ENCODE measurements at places on chromosomes 11 and 22.
A peak's percentile ranks its signal among the peaks of the same experiment; 100 is the strongest.

GRCh38 chr22:44449061-44449682, 48.9 kb downstream of the RTL6 start:
- DNase-seq, result no peak

DNA sequence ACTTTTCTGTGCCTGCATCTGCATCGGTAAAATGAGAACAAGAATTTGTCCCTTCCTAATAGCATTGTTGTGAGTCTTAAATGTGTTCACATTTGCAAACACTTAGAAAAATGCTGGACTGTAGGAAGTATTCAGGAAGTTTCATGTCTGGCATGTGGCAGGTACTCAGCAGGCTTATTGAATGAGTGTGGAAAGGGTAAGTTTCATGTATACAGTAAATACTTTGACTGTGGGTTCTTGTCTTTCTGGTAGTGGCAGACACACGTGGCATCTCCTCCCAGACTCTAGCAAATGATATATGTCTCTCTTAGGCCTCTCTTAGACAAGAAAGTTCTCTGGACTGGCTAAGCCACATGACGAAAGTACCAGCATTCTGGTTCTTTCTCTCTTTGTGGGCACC, 179.2 kb downstream of the C11orf91 start:
- DNase-seq, result no peak

GRCh38 chr11:125514336-125515101, 18.5 kb upstream of the FEZ1 start:
- DNase-seq, result no peak

GRCh38 chr11:132123854-132124835, 753.7 kb downstream of the NTM start:
- no peak for DNase-seq

DNA sequence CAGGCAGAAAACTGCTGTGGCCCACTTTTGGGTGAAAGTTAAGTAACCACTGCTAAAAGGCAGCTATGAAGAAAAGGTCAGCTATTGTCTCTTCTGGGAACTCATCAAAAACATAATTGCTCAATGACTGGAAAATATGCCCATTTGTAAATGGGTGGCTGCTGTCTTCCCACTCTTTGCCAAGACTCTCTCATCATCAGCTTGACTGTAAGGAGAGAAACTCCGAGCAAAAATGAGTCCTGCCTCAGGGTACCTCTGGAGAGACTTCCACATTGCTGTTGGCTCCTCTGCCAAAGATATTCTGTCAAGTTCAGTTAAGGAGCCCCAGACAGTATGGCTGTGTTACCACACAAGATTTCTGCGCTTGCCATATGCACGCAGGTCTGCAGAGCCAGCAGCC, 138.7 kb downstream of the BBOX1 start:
- DNase-seq, result no peak

- no peak for DNase-seq
Measured at GRCh38 chr11:72569966-72570892, 104.0 kb downstream of the PDE2A start.

DNA sequence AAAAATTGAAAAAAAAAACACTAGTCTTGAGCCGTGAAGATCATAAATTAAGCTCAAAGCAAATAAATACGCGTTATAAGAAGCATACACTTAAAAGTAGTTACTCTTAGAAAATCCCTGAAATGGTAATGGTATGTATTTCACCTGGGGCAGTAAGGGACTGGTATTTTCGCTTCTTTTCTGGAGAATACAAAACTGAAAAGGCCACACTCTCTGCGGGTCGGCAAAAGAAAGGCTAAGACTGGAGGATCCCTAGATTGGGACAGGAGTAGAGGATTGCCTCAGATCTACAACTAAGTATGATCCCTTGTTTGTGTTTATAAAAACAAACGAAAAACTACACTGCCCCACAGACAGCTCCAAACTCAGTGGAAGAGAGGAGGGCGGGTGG, 617 bp downstream of the TSG101 start:
- DNase-seq, result no peak

DNA sequence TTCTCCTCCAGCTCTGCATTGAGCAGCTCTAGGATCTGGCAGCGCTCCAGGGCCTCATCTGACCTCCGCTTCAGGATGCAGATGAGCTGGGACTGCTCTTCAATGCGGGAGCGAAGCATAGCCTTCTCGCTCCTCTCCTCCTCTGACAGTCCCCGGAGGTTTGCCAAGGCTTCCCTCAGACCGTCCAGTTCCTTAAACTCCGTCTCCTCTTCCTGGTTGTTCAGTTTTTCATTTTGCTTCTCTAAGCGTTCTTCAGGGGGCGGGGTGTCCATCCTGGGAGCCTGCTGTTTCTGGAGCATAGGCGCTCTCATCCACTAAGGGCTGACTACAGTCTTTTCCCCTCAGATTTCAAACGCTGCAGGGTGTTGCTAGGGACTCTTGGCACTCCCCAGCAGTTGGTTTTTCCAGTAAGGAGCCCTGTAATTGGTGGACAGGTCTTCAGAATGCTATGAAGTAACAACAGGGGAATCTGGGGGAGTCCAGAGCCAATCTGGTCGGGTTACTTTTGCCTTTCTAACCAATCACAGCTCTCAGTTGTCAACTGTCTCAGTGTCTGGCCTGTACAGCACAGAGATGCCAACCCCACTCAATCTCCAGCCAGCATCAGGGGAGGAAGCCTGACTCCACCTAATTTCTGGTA, at the start of gene CCDC89:
Gene CCDC89, minus strand, starts transcription at position 376 of the 640 bp plus-strand sequence. Its CDS starts 65 bp downstream, at position 311.
- peak; percentile 91 for DNase-seq

GRCh38 chr11:125688066-125688465, 7.4 kb upstream of the ACRV1 start:
- DNase-seq, result no peak

DNA sequence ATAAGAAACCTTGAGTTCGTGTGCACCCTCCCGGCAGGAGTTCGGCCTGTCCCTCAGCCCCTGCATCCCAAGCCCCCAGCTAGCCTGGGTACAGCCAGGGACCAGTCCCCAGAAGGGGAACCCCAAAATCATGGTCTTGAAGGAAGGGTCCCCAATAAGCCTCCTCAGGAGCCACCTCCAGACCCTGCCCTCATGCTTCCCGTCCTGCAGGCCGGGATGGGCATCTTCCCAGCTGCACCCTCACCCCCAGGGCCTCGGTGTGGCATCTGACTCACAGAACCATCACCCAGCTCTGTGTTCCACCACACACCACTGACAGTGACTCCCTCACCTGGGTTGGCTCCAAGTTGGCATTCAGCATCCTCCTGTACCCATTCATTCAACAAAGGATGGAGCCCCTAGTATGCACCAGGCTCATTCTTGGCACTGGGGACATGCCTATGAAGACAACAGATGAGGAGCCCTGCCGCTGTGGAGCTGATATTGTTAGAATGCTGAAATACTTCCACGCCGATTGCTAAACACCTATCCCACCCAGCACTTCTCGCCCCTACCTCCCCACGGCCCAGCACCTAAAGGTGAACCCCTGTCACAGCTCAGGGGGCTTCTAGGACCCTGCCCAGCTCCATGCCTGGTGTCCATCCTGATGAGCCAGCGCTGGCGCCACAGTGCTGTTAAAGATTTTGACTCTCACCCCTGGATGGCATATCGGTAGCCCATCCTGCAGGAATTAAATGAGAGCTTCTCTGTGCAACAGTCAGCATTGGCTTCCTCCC, 77.8 kb downstream of the BUD13 start:
- DNase-seq, result no peak

DNA sequence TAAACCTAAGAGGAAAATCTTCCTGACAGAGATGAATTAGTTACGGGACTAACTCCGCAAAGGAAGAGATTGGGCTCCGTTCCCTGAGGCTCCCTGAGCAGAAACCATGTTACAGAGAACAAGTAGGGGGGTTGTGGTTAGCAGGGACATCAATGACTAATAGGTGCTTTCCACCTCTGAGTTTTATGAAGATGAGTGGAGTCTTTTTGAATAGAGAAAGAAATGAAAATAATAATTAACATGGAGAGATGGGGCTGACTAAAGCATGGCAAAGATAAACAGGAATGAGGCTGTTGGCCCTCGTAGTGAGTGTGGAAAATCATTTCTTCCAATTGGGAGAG, 47.5 kb upstream of the PICALM start:
- no peak for DNase-seq

DNA sequence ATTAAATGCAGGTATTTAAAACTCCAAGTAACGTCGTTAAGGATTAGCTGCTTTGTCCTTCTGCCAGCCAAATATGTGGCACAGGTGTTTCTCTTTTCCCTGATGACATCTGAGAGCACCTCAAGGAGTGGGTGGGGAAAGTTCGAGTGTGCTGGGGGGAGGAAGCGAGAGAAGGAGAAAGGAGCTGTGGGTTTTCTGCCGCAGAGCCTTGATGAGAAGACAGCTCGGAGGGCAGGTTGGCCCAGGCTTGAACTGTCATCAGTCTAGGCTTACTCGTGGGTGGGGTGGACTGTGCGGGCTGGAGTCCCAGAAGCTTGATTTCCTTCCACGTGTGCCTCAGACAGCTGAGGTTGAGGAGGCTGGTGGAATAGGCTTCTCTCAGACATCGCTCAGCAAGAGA, 15.2 kb upstream of the SORL1-AS1 start:
- DNase-seq, result no peak

- no peak for DNase-seq
Measured at GRCh38 chr11:69102732-69103615, 52.8 kb upstream of the SMIM38 start.

DNA sequence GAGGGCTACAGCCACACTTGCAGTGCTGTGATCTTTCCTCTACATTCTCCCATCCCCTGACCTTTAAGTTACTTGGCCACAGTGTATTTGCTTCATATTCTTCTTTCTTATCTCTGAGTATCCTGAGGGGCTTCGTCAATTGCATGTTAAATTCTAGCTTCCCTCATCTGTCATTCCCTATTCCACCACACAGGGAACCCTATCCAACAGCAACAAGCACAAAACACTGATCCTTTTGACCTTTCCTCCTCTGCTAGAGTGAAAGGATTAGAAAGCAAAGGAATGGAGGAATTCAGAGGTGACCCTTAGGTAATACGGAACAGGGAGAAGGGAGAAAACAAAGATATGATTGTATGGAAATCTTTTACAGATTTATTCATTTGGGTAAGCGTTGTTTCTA, 1061.7 kb upstream of the TENM4 start:
- no peak for DNase-seq

GRCh38 chr22:30885001-30885366, 83.6 kb downstream of the MORC2 start:
- DNase-seq, result no peak

DNA sequence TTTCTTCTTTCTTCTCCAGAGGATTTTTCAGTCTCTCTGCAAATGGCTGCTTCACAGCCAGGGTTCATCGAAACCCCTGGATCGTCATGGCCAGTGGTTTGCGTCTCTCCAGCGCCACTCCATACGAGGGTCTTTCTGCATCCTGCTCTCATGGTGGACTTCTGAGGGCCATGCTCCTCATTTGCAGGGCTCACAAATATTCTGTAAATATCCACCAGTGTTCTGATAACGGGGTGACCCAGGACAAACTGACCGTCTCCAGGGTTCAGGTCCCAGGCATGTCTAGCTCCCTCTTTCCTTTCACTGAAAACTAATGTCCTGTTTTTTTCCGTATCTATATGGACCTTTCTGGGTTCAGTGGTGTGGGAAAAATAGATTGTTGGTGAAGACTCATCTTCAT, 15.7 kb upstream of the VPREB1 start:
- DNase-seq, result no peak

DNA sequence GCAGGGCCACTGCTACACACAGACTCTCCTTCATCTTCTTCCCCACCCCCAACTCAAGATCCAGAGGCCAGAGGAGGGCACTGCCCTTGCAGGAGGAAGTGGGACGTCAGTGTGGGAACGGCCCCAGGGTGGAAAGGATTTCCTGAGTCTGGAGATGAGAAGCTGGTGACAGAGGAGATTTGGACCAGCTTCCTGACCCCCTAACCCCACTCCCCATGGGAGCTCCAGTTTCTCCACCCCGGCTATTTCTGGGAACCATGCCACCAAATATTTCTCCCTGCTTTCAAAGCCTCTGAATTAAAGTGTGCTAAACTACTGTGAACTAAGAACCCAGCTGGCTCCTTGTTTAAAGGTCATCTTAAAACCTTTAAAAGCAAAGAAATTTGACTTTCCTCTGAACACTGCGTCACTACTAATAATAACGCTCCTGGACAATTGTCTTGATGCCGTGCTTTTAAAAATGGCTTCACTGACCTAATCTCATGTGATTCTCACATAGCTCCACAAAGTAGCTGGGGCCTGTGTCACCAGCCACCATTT, 46.6 kb downstream of the CWC15 start:
- no peak for DNase-seq

DNA sequence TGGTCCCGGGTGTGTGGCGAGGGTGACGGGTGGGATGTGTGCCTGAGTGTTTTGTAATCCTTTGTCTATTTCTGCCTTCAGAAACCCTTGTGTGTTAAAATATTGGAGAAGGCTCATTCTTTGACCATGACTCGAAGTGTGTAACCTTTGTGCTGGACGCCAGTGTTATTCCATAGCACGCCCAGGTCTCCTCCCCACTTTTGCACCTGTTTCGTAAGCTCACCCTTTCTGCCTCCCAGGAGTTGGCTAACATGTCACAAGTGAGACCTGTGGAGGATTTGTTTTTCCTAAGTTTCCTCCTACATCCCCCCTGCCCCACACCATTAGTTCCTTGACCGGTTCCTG, 382 bp downstream of the C11orf54 start:
- peak; percentile 59 for DNase-seq

DNA sequence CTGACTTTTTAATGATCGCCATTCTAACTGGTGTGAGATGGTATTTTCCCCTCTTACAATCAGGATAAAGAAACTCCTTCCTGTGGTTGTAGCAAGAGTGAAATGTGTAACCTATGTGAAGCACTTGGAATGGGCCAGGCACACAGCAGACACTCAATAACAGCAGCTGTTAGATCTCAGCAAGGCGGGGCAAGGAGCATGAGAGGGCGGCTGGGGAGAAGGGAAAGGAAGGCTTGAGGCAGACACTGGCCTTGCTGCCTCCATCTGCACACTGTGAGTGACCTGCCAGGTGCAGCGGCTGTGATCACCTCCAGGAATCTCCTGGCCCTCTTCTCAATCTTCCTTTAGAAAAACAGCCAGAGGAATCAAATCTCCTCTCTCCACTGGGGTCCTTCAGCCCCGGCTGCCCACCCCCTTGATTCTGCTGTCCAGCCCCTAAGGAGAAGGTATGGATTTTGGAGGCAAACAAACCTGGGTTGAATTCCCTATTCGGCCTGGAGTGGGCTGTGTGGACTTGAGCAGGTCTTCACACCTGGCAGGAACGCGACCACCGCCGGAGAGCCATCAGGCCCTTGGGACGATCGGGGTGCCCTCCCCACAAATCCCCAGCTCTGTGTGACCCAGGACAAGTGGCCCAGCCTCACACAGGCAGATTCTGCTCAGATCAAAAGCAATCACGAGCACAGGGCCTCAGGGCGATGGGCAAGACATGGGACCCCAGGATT, 49.0 kb downstream of the RPUSD4 start:
- no peak for DNase-seq

GRCh38 chr11:33719587-33719986, 16.6 kb downstream of the CD59 start:
- DNase-seq, result no peak

GRCh38 chr11:98955551-98955950, 65.2 kb upstream of the CNTN5 start:
- DNase-seq, result no peak
